ENCODE measurements at places on chromosomes 1 and 21.

DNA sequence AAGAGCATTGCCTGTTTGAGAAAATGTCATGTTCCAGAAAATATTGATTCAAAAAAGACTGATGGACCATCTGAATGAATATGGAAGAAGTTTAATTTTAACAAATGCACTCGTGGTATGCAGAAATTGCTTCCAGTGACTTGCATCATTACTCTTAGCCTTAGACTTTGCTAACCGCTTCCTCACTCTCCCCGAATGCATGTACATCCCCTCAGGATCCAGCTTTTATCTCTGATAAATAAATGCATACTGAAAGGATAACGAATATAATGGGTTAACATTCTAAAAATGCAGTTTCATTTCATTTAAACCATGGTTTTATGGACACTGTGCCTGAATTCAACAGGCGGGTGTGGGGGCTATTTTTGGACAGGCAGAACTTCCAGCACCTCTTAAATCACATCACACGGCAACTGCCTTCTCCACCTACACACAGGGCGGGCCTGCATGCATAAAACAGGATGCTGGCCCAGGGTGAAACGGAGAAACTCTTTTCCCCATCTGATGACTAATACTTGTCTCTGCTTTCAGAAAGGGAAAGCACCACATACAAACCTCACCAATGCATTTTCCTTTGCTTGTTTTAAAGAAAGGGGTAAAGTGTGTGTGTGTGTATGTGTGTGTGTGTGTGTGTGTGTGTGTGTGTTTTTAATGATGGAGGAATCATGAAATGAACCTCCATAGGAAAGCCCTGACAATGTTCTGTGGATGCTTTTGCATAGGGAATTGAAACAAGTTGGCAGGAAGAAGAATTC, 48.7 kb downstream of the SPAG17 start:
- DNase-seq, result no peak

DNA sequence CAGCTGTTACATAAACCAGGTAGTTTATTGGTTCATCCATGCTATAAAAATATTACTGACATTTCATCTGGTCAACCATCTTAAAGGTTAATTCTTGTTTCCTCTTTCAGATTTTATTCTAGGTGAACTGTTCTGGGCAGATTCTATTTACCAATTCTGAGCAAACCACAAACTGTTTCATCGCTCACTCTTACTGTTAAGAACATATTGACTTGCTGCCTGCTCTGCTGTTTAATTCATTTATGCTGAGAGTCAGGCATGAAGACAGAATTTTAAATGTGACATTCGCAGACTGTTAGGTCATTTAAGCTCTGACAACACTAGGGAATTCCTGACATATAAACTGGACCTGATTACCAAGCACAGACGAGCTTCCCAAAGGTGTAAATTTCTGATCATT, 98.3 kb downstream of the PIGK start:
- DNase-seq, result no peak

- DNase-seq, result peak; percentile 47
These were observed 582 bp downstream of the SLC37A1 start for GRCh38 chr21:42513985-42514882.

- DNase-seq, result no peak
These were observed 111.4 kb upstream of the VANGL1 start for GRCh38 chr1:115530407-115530806.

GRCh38 chr21:26972192-26972591, 5.3 kb upstream of the ADAMTS5 start:
- DNase-seq, result no peak

- no peak for DNase-seq
These were observed 113.1 kb downstream of the TIAM1 start for GRCh38 chr21:31230937-31231336.
